ENCODE measurements at places on chromosomes 6 and 20.

DNA sequence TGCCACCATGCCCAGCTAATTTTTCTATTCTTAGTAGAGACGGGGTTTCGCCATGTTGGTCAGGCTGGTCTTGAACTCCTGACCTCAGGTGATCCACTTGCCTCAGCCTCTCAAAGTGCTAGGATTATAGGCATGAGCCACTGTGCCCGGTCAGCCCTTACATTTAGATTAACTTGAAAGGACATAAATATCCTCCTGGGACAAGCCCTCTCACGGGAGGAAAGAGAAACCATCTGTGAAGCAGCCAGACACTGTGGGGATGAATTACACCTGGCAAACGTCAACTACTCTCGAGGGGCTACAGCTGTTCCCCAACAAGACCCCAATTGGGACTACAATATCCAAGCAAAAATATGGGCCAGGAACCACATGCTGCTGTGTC lies 32.7 kb upstream of the SAMHD1 start:
- DNase-seq = no peak

- DNase-seq = no peak
Measured at GRCh38 chr6:2407525-2407924, 162.1 kb upstream of the GMDS start.

DNA sequence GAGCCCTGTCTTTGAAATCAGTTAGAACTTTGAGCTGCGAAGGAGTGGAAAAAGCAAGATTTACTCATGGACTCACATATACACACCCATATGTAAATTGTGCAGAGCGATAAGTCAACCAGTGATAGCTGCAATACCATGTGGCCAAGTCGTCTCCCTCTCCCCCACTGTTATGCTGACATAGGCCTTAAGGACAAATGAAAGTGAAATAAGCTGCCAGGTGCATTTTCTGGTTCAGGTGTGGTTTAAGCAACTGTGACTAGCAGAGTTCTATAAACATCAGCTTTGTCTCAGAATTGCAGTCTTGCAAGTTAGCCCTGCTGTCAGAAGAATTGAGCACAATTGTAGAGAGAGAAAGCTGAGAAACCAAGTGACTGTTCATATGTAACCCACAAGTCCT lies 9.6 kb downstream of the FAM83B start:
- DNase-seq = no peak

- DNase-seq = no peak
Measured at GRCh38 chr20:45092898-45093297, 8.0 kb downstream of the KCNS1 start.

GRCh38 chr20:14445310-14445709 lies 107.9 kb upstream of the FLRT3 start:
- no peak for DNase-seq

GRCh38 chr6:101199441-101199840 lies 194.1 kb upstream of the GRIK2 start:
- no peak for DNase-seq

DNA sequence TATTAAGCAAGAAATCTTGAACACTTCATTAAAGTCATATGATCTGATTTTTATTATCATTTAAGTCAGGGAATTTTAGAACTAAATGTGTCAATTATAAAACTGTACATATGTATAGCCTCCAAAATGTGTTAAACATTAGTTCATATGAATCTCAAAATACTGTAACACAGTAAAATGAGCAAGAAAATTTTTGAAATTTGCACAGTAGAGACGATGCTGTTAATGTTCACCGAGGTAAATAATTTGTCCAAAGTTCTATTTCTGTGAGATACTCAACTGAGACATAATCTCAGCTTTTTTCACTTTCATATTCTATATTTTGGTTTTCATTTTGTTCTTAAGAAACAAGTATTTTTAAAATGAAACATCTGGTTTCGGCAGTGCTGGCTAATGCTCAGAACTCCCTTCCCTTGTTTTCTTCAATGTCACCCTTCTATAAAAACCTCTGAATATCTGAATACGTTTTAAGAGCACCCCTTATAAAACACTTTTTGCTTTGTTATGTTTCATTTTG lies 353.1 kb downstream of the LAMA2 start:
- no peak for DNase-seq

- DNase-seq = no peak
Measured at GRCh38 chr6:157656437-157656997, 166.5 kb upstream of the SNX9 start.

DNA sequence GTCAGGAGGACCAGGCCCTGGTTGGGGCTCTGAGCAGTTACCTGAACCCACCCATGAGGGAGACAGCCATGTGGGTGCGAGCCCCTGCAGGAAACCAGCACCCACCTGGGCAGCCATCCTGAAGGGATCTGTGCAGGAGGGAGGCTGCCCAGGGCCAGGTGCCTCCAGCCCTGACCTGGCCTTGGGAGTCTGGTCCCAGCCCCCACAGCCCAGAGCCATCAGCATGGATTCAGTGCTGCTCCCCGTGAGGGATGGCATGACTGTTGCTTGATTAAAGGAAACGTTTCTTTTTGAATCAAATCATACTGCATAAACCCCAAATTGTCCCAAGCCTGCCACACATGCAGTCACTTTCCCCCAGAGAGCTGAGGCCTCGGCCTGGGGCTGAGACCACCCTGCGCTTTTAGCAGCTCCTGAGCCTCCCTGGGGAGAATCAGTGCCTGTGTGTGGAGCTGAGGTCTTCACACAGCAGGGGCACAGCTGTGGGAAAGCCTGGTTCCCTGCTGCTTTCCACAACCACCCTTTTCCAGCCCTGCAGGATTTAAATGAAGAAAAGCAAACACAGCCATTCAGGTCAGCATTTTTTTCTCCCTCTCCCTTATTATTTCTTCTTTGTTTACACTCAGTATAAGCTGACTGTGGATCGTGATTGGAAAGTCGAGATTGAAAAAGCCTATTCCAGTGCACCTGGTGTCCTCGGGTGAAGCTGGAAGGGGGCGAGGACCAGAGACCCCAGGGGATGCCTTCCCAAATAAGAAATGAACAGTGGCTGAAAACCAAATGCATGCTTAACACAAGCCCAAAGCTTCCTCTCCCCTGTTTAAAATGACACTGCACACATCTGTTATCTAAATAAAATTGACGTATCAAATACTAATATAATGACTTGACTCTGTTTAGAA lies 283.9 kb downstream of the SMOC2 start:
- no peak for DNase-seq

DNA sequence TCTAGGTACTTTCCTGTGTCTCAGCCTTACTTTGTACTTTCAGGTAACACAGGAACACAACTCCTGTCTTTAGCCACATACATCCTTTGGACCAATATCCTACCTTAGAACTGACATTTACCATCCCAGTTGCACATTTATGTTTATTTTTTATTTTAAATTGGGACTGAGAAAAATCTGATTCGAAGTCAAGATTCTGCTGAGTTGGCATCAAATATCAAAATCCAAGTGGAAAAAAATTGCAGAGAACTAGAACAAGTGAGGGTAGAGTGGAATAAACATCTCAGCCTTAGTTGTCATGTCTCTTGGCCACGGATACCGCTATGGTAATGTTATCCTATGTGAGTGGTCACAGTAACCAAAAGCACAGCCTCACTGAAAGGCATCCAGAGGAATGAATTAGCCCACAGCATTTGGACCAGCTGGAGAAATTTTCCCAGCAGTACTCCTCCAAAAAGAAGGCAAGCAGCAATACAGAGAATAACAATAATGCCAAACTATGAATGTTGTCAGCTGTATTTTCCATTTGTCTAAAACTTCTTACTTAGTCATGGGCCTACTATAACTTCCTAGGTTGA lies 17.6 kb upstream of the EYA4 start:
- DNase-seq = no peak

DNA sequence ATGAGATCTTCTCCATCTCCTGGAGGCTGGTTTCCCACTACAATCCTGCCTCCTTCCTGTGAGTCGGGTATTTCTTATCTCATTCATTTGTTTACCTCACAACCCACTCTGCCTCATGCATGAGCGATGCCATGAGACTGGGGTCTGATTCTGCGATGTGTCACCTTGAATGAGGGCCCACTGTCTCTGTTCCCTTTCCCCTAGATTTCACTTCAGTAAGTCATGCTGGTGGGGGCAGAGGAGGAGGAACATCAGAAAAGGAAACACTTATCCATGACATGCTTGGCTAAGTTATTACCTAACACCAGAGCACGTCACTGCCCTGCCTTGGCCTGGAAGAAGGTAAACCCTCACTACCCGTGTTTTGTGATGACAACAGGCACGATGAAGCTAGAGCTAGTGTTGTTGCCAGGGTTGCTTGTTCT lies 337.4 kb upstream of the PRDM1 start:
- no peak for DNase-seq

DNA sequence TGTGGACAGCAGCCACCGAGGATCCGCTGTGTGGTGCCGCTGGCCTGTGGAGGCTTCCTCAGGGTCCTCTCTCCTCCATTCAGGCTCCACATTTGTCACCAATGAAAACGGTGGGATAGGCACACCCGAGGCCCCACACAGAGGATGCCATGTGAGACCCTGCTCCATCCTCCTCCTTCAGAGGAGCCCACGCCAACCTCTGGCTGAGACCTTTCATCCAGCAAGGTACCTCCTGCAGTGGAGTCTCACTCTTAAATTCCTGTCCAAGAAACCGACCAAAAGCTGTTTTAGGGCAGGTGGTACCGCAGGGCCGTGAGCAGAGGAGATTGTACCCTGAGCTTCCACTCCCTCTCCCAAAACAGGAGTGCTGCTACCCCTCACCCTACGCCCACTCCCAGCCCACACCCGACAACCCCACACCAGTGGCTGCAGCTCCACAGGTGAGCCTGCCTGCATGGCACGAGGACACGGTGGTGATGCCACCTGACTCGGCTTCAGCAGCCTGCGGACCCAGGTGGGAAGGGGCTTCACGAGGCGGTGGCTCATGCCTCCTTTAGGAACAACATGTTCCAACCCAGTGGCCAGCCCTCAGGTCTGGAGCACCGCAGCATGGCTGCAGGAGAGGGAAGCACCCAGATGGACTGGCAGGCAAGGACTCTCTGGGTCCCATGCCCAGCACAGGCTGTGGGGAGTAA lies 237.6 kb upstream of the AFDN start:
- DNase-seq = no peak

DNA sequence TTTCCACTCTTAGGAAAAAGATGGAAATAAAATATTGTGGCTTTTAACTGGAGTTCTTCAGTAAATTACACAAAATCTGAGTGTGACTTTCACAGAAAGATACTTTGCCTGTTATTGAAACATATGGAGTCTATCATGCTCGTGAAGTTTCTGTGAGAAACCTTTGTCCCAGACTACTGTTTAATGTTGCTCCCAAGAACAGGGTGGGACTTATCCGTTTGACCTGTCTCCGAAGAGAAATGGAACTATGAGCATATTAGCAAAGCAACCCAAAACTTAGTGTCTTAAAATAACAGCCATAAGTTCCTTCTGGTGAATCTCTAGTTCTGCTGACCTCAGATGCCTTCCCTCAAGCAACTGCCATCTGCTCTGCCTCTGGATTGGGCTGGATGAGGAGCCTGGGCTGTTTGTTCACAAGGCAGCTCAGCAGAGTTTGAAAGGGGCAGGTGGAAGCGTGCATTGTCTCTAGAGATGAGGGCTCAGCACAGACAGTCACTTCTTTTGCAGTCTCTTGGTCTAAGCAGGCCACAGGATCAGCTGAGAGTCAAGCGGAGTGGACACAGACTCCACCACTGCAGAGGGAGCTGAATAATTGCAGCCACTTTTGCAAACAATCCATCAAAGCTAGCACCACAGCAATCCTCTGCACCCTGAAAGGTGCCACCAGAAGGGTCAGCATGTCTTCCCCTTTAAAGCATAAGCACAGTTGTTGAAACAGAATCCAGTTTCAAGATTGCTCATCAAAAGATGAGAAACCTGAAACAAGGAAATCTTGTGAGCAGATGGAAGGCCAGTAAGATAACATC lies 52.8 kb downstream of the MYB start:
- DNase-seq = no peak

DNA sequence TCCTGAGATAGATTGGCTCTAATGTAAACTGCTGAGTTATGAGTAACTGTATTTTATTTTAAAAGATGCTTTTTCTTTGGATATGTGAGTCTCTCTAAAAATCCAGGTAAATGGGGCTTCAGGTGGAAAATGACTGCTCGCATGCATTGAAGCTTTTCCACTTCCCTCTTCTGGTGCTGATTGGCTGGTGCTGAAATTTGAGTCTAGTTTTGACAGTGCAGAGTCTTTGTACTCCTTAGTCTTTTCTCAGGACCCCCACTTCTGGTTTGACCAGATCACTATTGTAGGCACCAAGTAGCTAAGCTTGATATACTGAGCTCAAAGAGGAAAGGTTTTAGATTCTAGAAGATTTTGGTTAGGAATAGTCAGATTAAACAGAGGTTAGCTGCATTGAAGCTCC lies 60.7 kb upstream of the TULP4 start:
- no peak for DNase-seq

- no peak for DNase-seq
Measured at GRCh38 chr20:37828684-37829083, 74.2 kb upstream of the VSTM2L start.

DNA sequence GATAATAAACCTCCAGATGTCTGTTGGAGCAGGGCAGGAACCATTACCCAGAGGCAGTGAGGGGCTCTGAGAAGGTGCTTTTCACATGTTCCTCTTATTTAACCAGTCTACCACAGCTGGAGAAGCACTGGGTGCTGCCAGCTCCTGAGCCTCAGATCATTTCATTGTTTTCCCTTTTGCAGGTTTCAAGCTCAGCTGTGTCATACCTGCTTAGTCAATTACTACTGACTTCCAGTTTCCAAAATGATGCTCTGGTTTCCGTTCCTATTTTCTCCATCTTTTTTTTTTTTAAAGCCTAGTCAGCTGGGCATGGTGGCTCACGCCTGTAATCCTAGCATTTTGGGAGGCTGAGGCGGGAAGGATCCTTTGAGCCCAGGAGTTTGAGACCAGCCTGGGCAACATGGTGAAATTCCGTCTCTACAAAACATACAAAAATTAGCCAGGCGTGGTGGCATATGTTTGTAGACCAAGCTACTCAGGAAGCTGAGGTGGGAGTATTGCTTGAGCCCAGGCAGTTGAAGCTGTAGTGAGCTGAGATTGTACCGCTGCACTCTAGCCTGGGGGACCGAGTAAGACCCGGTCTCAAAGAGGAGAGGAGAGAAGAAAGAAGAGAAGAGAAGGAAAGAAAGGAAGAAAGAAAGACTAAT lies 6.7 kb downstream of the FLOT1 start:
- no peak for DNase-seq

- DNase-seq = no peak
Measured at GRCh38 chr6:106702451-106703110, 73.2 kb downstream of the QRSL1 start.

GRCh38 chr6:71473926-71474325 lies 185.3 kb downstream of the OGFRL1 start:
- no peak for DNase-seq

DNA sequence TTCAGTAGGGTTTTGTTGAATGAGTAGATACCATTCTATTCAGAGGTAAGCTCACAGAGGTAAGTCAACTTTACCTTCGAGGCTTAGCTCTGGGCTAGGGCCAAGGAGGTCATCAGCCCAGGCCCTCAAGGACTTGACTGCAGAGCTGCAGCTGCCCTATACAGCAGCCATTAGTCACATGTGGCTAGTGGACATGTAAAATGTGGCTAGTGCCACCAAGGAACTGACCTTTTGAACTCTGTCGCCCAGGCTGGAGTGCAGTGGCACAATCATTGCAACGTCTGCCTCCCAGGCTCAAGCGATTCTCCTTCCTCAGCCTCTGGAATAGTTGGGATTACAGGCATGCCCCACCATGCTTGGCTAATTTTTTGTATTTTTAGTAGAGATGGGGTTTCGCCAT lies 47.9 kb upstream of the EPB41L1 start:
- DNase-seq = no peak
